ENCODE measurements at places on chromosomes 12 and 14.

- no peak for DNase-seq
Measured at GRCh38 chr12:115895247-115895646, 382.2 kb downstream of the MED13L start.

- no peak for DNase-seq
Measured at GRCh38 chr12:44193281-44193680, 357.4 kb downstream of the TMEM117 start.

- no peak for DNase-seq
Measured at GRCh38 chr12:47382305-47382704, 302.5 kb upstream of the AMIGO2 start.

DNA sequence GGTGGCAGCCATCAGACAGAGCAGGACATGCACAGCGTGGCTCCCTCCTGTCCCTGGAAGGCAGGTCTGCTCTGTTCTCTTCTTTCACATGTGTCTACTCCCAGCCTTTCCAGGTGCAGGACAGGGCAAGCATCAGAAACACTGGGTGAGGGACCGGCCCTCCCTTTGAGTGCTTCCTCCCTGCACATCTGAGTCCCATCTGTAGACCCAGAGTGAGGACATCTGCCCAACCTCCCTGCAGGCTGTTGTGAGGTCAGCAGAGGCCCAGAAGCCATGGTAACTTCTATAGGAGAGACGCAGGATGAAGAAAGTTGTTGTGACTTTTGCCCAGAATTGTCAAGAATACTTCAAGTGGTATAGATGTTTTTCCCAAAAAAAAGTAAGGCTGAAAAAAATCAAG, 282.7 kb downstream of the CACNA1C start:
- DNase-seq, result no peak

DNA sequence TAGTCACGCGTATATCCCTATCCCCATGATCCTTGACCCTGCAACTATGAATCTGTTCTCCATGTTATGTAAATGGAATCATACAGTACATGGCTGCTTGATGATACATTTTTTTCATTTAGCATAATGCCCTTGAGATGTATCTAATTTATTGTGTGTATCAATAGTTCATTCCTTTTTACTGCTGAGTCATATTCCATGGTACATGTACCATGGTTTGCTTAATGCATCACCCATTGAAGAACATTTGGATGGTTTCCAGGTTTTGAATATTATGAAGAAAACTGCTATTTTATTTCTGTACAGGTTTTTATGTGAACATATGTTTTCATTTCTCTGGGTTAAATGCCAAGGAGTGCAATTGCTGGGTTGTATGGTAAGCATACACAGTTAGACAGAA, 4.0 kb upstream of the RNASE10 start:
- no peak for DNase-seq

DNA sequence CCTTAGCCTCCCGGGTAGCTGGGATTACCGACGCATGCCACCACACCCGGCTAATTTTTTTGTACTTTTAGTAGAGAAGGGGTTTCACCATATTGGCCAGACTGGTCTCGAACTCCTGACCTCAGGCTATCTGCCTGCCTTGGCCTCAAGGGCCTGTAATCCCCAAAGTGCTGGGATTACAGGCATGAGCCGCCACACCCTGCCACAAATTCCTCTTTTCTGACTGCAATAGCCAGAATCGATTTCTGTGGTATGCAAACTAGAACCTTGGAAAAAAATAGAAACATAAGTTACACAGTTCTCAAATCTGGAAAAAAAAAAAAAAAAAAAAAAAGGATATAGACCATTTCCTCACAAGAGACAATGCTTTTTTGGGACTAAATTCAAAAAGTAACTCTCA, 184.6 kb upstream of the EGLN3 start:
- no peak for DNase-seq

DNA sequence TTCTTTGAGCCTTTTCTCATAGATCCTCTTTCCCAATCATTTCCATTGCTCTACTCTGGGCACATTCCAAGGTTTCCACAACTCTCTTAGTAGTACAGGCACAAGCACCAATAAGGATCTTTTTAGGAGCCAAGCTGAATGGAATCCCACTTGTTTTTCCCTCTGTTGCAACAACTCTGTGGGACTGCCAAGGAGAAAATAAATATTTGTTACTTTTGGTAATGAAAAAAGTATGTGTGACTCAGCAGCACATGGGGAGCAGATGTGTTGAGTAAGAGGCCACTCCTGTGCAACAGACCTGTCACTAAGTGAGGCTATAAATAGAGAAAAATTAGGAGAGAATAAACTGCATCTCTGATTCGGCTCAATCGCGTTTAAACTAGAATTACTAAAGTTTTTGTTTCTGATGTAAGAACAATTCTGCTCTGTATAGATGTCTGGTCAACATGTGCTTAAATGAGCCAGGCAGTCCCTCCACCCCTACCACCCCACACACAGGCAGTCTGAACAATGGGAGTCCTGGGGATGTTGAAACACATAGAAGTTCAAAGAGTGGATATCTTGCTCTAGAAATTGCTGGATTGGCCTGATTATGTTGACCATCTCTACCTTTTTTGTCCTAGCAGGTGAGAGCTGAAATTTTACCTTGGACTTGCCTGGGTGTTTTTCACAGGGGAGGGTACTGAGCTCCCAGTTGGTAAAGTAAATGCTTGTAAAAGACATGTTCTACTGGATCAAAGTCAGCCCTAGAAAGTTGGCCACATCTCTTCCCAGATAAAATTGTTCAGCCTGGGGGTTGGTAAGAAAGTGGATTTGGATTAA, 244.3 kb upstream of the NOVA1 start:
- no peak for DNase-seq

DNA sequence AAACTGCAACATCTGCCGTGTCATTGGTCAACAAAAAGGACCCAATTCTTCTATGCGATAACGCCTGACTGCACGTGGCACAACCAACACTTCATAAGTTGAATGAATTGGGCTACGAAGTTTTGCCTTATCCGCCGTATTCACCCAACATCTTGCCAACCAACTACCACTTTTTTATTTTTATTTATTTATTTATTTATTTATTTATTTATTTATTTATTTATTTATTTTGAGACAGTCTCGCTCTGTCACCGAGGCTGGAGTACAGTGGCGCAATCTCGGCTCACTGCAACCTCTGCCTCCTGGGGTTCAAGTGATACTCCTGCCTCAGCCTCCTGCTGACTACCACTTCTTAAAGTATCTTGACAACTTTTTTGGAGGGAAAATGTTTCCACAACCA, 127.4 kb downstream of the RASSF9 start:
- no peak for DNase-seq

DNA sequence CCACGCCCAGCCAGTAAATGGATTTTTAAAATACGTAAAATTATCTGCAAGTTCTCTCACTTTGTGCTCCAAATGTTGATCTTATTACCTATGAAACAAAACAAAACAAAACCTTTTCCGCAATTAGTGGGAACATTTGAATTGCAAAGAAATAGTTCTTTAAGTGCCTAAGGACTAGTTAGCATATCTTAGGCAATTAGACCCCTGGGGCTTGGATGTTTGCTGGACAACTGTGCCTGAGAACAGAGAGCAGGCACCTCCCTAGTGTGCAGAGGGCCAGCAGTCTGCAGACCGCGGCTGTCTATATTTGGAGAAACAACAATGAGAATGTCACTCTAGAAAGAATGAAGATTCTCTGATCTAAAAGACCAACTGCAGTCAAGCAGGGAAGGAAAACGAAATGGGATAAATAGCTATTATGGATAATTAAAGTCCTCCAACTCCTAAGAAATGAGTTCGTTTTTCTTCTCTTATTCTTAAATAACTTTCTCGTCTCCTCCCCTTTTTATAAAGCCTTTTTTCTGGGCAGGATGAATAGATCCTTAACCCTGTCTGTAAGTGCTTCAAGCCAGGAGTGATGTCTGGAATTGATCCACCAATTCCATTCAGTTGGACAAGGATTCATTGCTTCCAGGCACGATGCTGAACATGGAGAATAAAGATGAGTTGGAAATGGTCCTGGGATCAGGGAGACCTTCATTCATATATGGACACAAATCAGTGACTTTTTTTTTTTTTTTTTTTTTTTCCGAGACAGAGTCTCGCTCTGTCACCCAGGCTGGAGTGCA, 16.2 kb downstream of the SLC17A8 start:
- no peak for DNase-seq

DNA sequence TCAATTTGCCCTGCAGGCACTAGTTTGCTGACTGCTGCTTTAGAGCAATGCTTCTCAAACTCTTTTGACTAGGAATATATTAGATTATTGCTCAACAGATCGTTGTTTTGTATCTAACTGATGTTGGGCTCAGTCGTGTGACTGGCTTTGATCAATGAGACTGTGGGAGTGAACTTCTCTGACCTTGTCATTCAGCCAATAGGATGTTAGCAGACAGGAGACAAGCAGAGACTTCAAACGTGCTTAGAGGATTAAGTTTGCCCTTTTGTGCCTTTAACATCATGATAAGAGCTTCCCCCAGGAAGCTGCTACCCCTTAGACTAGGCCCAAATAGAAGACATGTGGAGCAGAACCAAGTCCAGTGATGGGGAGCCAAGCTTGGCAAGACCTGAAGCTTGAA, 76.7 kb upstream of the ELK3 start:
- DNase-seq, result no peak

- no peak for DNase-seq
Measured at GRCh38 chr12:131366261-131366871, 344.5 kb upstream of the SFSWAP start.

DNA sequence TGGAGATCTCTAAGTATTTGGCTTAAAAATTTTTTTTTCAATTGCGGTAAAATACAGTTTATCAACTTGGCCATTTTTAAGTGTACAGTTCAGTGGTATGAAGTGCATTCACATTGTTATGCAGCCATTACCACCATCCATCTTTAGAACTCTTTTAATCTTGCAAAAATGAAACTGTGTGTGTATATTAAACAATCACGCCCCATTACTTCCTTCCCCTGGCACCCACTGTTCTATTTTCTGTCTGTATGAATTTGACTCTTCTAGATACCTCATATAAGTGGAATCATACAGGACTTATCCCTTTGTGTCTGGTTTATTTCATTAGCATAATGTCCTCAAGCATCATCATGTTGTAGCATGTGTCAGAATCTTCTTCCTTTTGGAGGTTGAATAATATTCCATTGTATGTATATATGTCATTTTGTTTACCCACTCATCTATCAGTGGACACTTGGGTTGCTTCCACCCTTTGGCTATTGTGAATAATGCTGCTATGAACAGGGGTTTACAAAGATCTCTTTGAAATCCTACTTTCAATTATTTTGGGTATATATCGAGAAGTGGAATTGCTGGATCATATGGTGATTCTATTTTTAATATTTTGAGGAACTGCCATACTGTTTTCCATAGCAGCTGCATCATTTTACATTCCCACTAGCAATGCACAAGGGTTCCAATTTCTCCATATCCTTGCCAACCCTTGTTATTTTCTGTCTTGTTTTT, 62.9 kb downstream of the SAMD4A start:
- DNase-seq, result no peak

DNA sequence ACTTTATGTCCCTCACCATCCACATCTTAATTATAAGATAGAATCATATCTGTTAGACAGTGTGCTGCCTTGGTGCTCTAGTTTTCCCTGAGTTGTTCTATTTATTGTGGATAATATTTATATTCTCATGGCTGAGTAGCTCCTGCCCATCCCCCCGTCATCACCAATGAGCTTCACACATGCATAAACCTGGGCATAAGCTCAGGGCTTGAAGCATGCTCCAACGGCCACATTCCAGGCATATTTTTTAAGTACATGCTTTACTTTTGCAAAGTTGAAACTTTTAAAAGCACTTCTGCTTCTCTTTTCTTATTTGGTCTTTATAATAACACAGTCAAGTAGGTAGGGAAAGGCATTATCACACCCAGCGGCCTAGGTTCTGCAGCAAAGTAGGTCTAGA, 3.4 kb upstream of the FBXO34 start:
- no peak for DNase-seq

DNA sequence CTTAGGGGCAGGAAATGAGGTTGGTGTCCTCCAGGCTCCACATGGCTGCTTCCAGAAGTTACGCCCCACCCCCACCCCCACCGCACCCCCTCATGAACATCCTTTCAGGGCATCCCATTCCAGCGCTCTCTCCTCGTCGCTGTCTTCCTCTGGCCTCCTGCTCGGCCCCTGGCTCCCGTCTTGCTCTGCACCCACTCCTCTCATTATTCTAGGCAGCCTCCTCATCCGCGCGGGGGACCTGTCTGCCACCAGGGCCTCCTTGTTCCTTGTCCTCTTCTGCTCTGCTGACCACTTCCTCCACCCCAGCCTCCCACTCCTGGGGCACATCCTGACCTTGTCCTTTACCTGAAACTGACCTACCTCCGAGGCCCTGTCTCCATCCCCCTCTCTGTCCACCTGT, 29.8 kb upstream of the PLEKHG6 start:
- DNase-seq, result no peak

DNA sequence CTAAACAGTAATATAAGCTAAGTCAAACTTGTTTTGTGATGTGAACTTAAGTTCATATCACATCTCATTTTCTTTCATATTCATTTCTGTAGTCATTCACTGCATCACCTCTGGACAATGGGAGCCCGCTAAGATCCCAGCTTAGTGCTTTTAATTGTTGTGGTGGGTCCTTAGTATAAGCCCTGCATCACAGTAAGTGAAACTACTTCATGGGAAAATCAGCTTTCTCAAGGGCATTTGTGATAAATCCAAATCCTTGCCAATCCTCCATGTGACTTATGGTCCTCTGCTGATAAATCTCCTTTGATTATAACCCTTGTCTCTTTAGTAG, 98.3 kb downstream of the PLEKHA5 start:
- DNase-seq, result no peak

DNA sequence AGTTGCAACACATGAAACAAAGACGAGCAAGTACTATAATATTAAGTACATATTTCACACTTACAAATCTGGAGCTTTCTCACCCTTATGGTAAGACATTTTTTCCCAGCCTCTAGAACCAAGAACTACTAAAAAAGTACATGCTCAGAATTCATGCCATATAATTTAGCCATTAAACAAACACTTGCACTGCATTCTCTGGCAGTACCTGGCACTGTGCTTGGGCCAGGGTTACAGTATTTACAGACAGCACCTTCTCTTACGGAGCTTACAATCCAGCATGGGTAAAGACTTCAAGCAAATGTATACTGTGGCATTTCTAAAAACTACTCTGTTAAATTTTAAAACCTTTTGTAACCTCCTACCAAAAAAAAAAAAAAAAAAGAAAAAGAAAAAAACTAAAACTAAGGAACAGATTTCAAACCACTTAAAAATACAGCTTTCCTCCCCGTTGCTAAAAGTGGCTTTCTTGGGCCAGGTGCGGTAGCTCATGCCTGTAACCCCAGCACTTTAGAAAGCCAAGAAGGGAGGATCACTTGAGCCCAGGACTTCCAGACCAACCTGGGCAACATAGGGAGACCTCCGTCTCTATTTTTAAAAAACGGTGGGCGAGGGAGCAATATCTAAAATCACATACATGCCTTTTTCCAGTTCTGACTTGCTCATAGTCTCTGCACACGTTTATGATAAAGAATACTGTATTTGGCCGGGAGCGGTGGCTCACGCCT, 956 bp downstream of the GNPTAB start:
- DNase-seq, result no peak

- no peak for DNase-seq
Measured at GRCh38 chr14:23624830-23625404, 11.2 kb upstream of the DHRS2 start.

- DNase-seq, result no peak
Measured at GRCh38 chr14:102805941-102806340, 28.7 kb downstream of the TRAF3 start.
